ENCODE measurements at places on chromosomes 1 and 21.
A peak's percentile ranks its signal among the peaks of the same experiment; 100 is the strongest.

DNA sequence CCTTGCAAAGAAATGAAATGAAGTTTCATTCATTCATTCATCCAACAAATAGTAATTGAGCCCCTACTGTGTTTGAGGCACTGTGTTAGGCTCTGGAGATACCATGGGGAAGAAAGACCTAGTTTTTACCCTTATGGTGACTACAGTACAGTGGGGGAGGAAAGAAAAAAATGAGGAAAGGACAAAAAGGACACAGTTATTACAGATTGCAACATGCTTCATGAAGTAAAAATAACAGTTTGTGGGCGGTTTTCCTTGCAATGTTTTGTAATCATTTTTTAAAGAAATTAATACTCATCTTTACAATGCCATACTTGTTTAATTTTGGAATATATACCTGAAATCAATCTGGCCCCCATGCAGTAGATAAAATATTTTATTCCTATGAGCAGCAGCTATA is 120.3 kb downstream of the TM2D1 start:
- no peak for DNase-seq

DNA sequence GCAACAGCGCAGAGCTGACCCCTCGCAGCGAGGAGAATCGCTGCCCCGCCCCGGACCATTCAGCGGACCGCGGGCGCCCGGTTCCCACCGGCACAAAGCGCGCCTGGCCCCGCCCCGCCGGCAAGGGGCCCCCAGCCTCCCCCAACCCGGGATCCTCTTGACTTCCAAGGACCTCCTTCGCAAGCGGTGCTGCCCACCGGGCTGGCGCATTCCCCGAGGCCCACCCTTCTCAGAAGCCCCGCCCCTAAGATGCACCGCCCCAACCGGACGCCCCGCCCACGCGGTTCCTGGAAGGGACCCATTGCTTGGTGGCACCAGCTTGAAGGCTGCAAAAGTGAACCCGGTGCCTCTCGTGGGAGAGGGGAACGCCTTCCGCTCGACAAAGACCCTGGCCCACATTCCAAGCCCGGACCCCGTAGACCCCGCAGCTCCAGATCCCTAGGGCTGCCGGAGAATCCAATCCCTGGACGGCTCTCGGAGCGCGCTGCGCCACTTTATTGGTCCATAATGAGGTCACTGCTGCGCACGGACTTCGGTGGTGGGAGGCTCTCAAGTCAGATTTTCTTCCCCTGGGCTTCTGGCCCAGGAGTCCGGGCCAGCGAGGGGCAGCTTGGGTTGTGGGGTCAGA is 2.0 kb downstream of the HES3 start:
- DNase-seq: no peak

- DNase-seq: peak; percentile 82
These were observed 36.8 kb upstream of the RUNX3 start for GRCh38 chr1:24966724-24967346.

GRCh38 chr1:64404202-64404601 is 65.7 kb upstream of the CACHD1 start:
- no peak for DNase-seq

DNA sequence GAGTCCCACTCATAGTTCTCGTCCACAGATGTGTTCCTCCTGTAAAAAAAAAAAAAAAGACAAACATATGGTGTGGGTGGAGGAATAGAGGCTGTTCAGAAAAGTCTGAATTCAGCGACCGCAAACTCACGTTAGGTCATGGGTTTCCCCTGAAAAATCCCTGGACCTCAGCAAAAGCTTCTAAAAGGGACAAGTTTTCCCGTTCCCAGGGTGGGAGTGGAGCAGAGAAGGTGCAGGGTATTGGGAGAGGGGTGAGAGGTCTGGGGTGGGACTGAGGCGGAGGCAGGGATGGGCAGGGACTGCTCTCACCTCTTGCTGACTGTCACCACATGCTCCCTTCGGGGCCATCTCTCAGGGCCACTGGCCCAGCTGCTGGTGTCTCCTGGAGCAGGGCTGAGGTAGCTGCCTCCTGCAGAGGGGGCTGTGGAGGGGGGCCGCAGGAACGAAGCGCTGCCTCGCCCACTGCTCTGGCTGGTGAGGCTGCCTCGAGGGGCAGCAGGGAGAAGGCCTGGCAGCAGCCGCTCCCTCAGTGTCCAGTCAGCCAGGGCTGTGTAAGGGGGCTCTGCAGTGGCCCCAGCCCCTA is 2.6 kb upstream of the TAGLN2 start:
- no peak for DNase-seq

DNA sequence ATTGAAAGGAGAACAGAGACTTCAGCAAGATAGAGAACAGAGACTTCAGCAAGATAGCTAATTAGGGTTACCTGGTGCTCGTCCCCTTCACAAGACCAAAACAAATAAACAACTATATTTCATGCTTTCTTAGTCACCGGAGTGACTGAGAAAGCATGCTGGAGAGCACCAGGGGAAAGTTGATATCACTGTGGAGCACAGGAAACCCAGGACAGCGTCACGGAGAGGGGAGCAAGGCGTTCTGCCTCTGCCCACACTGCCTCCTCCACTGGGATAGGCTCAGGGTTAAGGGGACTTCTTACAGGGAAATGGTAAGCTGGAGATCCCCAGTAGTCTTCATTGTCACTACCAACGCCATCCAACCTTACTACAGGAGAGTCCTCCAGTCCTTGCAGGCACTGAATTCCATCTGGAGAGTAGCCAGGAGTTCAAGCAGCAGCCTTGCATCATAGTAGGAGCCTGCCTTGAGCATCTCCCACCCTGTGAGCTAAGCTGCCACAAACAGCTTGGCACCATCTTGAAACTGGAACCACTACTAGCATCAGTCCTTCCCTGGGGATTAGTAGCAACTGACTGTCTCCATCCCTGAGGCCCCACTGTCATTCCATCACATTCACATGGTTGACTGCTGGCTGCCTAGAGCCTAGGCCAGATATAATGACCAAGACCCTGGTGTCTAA is 239.4 kb downstream of the PLPP3 start:
- no peak for DNase-seq

- peak; percentile 26 for DNase-seq
These were observed 17.1 kb downstream of the ZBTB17 start for GRCh38 chr1:15958793-15959192.

DNA sequence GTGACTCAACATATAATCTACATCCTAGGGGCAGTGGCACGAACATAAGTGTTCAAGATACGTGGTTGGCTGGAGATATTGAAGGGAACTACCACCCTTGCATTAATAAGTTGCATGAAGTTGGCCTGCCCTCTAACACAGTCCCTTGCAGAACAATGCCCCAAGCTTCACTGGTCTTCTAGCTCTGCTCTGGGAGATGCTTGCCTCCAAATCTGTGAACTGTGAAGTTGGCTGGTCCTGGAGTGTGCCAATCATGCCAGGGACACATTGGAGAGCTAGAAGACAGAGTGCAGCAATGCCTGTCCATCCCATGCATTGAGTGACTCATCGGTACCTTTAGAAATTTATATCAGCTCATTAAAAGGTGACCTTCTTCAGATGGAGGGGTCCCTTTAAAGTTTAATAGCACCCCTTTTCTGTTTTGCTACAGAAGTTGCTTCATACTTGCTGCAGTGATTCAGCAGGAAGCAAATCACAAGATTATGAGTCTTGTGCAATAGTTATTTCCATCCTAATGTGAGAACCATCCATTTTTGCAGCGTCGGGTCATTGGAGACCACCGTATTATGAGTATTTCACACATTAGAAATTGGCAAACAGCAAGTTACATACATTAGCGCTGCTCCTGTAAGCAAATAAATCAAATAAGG is 55.2 kb upstream of the KAZN start:
- no peak for DNase-seq

DNA sequence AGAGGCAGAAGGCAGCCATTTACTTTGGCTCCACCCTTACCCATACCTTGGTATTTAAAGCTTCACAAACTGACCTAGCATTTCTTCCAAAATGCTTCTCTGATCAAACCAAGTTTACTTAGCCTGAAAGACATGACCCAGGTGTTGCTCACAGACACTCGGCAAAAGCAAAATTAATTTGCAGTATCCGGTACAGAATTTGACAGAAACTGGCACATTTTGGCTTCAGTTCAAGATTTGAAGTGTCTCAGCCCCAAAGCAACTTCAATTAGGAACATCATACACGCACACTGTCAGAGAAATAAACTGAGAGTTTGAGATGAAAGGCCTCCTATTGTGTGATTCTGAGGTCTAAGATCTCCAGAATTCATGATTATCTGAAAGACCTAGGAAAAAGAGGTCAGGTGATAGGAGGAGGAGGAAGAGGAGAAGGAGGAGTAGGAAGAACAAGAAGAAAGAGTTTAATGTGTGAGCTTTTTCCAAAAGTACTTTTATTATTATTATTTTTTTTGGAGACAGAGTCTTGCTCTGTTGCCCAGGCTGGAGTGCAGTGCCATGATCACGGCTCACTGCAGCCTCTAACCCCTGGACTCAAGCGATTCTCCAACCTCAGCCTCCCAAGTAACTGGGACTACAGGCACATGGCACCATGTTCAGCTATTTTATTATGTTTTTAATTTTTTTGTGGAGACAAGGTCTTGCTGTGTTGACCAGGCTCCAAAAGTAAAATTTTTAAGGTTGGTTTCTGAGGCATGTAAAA is 143.6 kb downstream of the SLC45A1 start:
- DNase-seq: no peak

DNA sequence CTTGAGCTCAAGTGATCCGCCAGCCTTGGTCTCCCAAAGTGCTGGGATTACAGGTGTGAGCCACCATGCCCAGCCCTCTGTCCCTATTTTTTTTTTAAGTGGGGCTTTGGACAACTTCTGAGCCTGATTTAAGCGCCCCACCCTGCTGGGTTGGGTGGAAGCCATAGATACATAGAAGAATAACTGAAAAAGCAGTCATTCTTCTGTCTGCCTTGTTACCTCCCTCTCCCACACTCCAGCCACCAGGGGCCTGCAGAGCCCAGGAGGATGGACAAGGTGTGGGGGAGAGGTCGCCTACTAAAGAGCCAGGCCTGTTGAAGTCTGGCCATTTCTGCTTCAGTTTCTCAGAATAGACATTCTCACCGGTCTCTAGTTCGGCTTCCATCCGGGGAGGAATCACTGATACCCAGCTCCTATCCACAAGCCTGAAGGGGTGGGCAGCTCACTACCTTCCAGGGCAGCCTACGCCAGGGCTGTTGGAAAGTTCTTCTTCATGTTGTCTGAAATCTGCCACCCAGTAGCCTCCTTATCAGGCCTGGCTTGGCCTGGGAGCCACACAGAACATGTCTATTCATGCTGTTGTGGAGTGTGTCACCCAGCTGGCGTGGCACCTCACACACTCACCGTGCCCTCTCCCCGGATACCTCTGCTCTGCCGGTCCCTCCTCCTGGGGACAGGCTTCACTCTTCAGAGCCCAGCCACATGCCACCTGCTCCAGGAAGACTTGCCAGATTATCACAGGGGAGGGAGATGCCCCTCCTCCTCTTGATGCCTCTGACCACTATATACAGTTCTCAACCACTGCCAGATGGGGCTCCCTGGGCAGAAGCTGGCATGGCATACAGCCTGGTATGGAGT is 27.7 kb downstream of the KNCN start:
- DNase-seq: no peak

GRCh38 chr1:3904006-3904842 is 4.2 kb upstream of the C1orf174 start:
- DNase-seq: no peak

DNA sequence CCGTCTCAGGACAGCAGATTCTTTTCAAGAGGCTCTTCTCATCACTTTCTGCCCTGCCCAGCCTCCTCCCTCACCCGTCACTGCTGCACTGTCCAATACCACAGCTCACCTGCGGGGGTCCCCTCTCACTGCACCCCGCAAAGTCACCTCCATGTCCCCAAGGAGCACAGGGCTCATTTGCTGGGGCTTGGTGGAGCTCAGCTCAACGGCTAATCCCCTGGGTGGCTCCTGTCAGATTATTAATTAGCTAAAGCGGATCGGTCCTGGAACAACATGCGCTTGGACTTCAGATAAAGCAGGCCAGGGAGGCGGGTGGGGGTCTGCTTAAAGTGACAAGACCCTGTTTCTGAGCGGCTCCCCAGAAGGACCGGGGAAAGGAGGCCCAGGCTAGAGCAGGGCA is 43.1 kb downstream of the CASZ1 start:
- no peak for DNase-seq

DNA sequence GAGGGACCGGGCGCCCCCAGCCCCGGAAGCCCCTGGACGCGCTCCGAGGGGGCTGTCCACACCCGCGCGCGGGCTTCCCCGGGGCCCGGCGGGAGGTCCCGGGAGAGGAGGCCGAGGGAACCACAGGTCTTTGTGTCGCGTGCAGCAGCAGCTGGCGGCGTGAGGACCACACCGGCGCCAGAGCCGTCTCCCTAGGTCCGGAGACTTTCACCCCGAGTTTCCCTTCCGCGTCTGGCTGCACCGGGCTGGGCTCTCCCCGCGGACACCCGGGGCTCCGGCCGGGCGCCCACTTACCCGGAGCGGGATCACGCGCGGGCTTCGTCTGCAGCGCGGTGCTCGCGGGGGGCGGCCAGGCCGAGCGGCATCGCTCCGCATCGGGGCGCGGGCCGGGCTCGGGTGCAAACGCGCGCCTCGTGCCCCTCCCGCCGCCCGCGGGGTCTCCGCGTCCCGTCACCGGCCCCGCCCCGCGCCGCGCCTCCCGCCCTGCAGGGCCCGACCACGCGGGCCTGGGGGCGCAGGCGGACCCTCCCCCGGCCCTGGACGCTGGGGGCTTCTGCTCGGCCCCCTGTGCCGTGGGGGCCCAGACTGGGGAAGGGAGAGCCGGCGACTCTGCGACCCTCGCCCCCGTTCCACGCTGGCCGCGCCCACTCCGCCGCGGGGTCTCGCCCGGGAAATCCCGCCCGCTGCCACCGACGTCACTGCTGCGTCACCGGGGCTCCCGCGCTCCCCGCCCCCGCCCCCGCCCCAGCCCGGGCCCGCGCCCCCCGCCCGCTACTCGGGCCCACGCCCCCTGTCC is at the start of gene GNG4:
Gene GNG4, minus strand, starts transcription at position 417 of the 796 bp plus-strand sequence. CDS start 65,946 bp downstream, outside the sequence.
- DNase-seq: peak; percentile 37

GRCh38 chr1:17239420-17239819 is 9.5 kb upstream of the PADI3 start:
- DNase-seq: peak; percentile 88

- no peak for DNase-seq
These were observed 51.3 kb downstream of the DNAJC6 start for GRCh38 chr1:65360648-65361047.

GRCh38 chr1:34444516-34444915 is 267.8 kb downstream of the C1orf94 start:
- DNase-seq: no peak

DNA sequence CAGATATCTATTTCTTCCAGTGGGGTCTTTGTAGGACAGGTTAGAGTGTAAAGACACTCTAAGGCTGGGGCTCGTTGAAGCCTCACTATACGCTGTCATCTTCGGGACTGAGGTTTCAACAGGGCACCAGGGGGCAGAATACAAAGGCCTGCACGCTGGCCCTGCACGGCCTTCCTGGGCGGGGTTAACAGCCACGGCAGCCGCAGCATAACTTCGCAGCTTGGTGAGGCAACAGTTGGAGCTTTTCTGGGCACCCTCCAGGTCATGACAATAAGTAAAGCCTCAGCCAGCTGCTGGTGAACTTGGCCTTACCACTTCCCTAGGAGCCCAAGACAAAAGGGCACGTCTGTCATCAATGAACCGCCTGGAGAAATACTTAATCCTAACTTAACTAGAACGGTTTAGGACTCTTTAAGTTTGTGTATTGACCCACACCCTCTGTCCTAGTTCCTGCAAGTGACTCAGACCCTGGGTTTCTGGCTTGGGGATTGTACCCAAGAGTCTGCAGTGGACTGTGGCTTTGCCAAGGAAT is 2.3 kb upstream of the RUNX1 start:
- DNase-seq: peak; percentile 87
